Activated T-cell treated with anti-CD3 and anti-CD28 coated beads, Interleukin-2, amount 50 U/mL, for 72 hours (primary cell): ENCODE measurements at places on chromosomes 6 and 20.

GRCh38 chr20:41178495-41178894, 41.2 kb downstream of the PLCG1 start:
- DNase-seq = no peak

- no peak for DNase-seq
Measured at GRCh38 chr6:98366371-98366770, 468.0 kb upstream of the POU3F2 start.

GRCh38 chr6:24493945-24494820, 586 bp upstream of the ALDH5A1 start:
- no peak for DNase-seq

- DNase-seq = no peak
Measured at GRCh38 chr20:59158673-59159072, 4.9 kb upstream of the ZNF831 start.

DNA sequence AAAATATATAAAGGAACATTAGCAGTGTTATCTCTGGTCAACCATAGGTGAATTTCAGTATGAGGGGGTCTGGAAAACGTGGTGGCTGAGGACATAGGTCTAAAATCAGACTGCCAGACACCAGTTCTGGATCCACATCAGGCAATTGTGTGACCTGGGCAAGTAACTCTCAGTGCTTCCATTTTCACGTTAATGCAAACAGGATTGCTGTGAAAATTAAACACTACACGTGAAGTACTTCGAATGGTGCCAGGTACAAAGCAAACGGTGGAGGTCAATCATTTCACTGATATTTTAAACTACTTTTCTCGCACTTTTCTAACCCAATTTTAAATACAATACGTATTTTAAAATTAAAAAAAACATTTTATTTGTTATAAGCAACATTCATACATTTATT, 315.7 kb downstream of the TRDN start:
- no peak for DNase-seq

DNA sequence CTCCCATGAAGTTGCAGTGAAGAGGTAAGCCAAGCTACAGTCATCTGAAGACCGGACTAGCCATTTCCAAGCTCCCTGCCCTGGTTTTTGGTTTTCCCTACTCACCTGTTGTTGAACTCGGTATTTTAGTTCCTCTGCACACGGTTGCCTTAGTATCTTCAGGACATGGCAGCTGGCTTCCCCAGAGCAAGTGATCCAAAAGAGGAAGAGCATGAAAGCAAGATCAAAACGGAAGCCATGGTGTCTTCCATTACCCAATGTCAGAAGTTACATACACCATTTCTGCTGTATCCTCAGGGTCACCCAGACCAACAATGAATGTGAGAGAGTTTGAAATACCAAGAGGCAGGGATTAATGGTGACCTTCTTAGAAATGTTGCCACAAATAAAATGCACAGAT, 276.6 kb upstream of the CNR1 start:
- no peak for DNase-seq

DNA sequence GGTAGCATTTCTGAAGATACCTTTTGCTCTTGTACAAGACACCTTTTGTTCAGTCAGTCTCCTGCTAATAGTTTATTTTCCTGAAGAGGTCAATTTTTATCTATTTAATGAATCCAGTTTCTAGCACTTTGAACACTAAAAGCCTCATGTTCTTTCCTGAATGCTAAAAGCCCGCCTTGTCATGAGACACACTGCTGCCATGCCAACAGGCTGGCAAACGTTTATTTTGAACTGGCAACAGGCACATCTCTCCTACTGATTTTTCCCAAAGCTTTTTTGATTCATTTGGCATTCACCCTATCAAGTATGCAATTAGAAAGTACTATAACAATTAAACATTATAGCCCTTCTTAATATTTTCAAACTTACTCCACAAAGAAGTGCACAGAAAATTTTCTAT, 421.2 kb upstream of the EYS start:
- DNase-seq = no peak

- DNase-seq = no peak
Measured at GRCh38 chr6:21965016-21965415, 331.8 kb downstream of the PRL start.

DNA sequence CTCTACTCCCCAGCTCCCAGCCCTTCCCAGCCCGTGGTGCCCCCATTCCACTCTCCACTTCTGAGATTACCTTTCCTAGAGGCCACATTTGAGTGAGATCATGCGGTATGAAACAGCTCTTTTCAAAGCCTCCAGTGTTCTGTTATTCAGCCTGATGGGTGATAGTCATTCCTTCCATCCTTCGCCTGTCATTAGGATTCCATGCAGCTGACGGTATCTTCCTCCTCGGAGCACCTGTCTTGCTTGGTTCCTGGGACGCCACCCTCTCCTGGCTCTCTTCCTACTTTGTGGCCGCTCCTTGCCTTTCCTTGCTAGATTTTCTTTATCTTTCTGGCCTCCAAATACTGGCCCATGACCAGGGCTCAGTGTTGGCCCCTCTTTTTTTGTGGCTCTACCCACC, 137.0 kb downstream of the ARID1B start:
- no peak for DNase-seq

DNA sequence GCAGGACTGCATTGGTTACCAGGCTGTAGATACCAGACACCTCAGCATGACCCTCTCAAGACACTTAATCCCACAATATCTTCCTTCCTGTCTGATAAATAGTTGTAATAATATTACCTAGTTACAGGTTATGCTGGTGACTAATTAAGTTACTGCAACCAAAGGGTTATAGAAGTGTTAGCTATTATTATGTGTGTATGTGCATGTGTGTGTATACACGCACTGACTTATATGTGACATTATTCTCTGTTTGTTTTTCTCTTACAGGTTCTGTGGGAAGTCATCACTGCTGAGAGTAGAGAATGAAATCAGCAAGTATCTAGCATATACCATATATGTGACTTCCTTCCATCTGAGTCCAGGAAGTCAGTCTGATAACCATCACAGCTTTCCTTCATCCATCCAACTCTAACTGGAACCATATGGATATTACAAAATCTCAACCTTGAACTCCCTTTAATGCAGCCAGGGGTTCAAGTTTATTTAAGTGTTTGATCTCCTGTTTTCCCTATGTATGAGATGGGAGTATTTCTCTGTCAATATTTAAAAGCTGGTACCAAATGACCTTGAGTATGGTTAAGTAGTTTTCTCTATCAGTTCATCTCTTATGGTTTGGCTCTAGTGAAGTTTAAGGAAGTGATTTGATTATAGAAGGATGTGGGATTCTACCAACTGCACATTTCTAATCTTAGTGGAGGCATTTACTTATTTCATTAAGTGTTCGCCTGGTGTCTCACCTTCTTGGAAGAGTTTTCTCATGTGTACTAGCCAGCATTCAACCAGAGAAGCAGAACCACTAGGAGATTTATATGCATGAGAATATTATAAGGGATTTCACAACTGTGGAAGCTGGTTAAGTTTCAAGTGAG, 313.2 kb downstream of the HIVEP2 start:
- no peak for DNase-seq

DNA sequence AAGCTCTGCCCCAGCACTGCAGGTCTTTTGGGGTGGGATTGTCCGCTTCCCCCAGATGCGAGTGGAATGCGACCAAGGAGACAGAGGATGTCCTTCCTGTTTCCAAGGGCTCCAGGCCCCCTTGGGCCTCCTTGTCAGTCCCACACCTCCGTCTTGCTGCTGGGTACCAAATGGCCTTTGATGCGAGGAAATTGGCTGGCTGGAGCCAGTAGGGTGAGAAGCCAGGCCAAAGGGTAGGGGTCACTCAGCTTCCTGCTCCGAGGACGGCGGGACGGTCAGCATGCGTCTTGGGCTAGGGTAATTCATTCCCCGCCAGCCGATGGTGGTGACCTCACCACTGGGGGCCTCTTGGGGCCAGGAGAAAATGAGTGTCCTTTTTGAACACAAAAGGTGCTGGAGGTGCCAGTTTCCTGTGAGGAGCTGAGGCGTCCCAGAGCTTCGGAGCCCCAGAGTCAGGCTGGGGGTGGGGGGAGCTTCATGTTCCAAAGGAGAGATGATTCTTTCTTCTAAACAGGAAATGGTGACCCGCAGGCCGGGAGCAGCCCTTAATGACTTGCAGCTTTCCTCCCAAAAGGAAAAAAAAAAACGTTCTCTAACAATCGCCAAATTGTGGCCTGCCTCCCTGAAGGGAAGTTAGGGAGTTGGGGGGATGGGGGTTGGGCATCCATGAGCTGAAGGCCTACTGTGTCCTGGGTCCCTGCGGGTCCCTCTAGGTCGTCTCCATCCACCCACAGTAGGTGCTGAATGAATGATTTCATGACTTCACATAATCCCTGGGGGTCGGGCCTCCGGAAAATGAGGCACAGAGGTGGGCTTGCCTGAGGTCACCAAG, 6.7 kb downstream of the SNAI1 start:
- DNase-seq = no peak

- DNase-seq = no peak
Measured at GRCh38 chr6:49384904-49385303, 78.1 kb downstream of the MMUT start.

- peak; percentile 77 for DNase-seq
Measured at GRCh38 chr20:47487175-47487917, 14.3 kb upstream of the NCOA3 start.

DNA sequence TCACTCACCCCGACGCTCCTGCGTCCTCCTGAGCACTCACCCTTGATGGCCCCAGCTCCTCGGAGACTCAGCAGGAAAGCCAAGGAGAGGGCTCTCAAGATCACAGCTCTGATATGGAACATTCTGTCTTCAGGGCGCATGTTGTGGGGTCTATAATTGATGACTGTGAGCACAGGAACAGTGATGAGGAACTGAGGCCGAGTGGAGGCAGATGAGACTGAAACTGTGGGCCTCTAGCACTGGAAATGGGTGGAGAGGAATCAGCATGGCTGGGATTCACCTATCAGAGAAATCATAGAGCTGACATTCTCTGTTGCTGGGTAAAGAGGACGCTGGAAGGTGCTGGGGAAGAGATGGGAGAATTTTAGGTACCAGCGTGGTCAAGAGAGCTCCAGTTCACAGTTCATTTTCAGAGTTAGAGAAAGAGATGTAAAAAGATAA, at the start of gene HLA-DPA1:
Gene HLA-DPA1 (minus strand): TSS at position 219 of the 441 bp plus-strand sequence.
- peak; percentile 50 for DNase-seq

- no peak for DNase-seq
Measured at GRCh38 chr6:130900913-130901312, 73.7 kb downstream of the SMLR1 start.

DNA sequence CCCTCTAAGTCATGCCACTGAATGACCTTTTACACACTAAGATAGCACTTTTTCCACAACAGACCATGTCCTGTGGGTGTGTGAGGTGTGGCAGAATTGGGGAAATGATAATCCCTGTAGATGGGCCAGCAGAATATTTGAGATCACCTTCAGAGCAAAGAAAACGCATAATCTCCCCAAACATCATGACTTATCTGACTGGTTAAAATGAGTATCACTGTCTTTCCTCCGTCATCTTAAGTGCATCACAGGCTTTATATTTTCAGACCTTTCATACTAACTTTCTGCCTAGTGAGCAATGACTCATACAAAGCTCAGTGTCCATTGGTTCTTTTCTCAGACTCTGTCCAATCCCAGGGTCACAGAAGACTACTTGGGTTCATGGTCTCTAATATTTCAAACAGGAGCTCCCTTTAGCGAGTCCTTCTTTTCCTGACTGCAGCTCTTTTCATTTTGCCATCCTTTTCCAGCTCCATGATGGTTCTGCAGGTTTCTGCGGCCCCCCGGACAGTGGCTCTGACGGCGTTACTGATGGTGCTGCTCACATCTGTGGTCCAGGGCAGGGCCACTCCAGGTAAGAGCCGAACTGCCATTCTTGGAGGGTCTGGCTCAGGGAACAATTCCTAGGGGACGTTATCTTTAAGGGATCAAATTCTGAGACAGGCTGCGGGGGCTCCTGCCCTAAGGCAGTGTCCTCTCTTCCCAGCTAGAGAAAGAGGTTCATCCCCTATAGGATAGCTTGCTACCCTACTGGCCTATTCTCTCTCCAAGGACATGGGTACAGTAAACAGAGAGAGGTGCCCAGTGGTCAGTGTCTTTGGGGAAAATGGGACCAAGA, at the start of gene HLA-DPB1:
Gene HLA-DPB1 (plus strand): TSS at position 423 of the 838 bp plus-strand sequence. CDS start 52 bp downstream, at position 475.
- peak; percentile 17 for DNase-seq

GRCh38 chr20:18380908-18381529, 85.8 kb downstream of the DZANK1 start:
- no peak for DNase-seq

- DNase-seq = no peak
Measured at GRCh38 chr20:8720089-8720488, 348.8 kb upstream of the PLCB4 start.

- DNase-seq = no peak
Measured at GRCh38 chr20:21714297-21715192, 9.1 kb downstream of the PAX1 start.

DNA sequence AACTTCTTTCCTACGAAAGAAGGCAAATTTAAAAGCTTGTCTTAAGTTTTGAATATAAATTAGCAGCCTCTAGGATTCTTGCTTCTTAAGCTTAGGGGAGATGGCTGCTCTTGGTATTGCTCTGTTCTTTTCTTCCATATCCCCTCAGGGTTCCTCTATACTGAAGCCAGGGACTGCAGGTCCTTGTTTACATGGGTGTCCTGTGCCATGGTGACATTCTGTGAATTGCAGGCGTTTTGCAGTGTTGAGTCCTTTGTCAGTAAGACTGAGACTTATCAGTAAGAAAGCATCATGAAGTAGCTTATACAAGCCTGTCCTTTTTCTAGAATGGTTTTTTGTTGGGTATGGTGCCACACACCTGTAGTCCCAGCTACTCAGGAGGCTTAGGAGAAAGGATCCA, 147.8 kb downstream of the ARID1B start:
- DNase-seq = no peak

GRCh38 chr20:37225146-37225545, 36.5 kb downstream of the GHRH start:
- DNase-seq = no peak

DNA sequence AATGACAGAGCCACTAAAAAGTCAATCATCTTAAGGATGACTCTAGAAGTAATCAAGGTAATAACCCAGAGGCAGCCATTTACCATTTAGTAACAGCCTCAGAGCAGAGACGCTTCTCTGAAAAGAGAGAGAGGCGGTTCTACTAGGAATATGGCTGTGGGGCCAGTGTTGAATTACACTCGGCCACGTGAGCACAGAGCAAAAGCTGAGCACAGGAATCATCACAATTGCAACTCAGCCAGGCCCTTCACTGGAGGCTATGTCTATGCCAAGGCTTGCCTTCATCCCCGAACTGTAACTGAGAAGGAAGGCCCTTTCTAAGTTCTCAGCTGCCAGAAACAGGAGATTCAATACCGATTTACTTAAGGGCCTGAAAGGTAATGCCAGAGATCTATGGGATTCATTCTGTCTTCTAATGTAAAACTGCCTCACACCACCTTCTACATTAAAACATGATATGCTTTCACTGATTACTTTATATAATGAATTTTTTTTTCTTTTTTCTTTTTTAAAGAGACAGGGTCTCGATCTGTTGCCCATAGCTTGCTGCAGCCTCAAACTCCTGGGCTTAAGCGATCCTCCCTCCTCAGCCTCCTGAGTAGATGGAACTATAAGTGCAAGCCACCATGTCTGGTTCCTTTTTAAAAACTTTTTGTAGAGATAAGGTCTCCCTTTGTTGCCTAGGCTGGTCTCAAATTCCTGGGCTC, 67.6 kb downstream of the NUDT3 start:
- no peak for DNase-seq

DNA sequence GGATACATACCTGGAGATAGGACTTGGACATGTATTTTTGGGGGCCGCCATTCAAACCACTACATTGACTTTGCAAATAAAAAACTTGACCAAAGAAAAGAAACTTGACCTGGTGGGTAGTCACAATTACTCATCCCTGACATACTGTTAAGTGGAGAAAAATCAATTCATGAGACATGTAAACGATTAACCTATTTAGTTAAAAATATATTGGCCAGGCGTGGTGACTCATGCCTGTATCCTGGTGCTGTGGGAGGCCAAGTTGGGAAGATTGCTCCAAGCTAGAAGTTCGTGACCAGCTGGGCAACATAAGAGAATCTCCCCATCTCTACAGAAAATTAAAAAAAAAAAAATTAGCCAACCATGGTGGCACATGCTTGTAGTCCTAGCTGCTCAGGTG, 2.5 kb upstream of the SRSF12 start:
- no peak for DNase-seq
